ENCODE measurements at places on chromosomes 11 and 22.

- DNase-seq: no peak
Observed at GRCh38 chr22:38725900-38726655, 20.3 kb downstream of the GTPBP1 start.

- DNase-seq: no peak
Observed at GRCh38 chr22:38925571-38926041, 31.8 kb upstream of the APOBEC3A start.

DNA sequence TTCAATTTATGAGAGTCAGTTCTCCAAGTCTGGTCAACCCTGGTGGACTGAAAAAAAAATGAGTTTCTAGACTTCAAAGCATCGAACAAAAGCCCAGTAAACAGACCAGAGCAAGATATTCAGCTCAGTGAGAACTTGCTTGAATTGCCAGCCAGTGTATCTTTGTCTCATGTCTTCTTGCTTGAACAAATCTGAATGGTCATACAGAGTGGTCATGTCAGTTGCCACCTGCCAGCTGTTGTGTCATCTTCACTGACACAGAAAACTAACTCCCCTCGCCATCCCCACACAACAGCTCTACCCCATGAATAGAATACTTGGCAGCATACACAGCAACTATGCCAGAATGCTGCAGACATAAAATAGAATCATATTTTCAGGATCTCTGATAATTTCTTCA, 27.5 kb upstream of the CALCB start:
- DNase-seq: no peak

- DNase-seq: no peak
Observed at GRCh38 chr22:46446799-46447198, 90.6 kb downstream of the CELSR1 start.

GRCh38 chr11:112583261-112583893, 322.7 kb upstream of the PLET1 start:
- DNase-seq: no peak

GRCh38 chr22:21791635-21792625, 56.3 kb upstream of the YPEL1 start:
- no peak for DNase-seq

GRCh38 chr11:103372906-103373305, 263.7 kb downstream of the DYNC2H1 start:
- no peak for DNase-seq

GRCh38 chr22:24585461-24585860, 7.4 kb downstream of the LRRC75B start:
- no peak for DNase-seq

DNA sequence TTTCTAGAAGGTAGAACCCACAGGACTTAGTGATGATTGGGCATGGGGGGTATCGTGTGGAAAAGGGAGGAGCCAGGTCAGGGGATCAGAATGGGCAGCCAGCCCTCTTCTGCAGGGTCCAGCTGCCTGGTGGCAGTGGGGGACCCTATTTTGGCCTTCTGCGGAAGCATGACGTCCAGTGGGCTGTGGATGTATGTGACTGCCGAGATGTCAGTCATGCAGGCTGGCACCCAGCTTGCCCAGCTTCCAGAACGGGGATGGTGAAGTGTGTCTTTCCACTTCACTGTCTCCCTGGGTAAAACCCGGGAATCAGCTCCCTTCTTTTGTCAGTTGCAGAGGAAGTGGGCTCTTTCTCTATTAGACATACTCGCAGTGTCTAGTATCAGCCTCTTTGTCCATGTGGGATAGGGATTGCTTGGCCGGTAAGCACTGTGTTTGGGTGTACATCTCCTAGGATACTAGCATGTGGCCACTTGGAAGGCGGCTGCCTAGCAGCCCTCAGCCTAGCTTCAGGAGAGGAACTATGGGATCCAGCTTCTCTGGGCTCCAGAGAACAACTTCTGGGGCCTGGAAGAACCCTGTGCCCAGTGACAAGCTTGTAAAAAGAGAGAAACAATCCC, 51.4 kb downstream of the GRIK4 start:
- DNase-seq: no peak

GRCh38 chr22:27716074-27716473, 85.5 kb downstream of the MN1 start:
- DNase-seq: no peak

GRCh38 chr11:69816671-69817070, 2.5 kb downstream of the FGF3 start:
- no peak for DNase-seq

GRCh38 chr11:57324154-57324885, 432 bp downstream of the TNKS1BP1 start:
- DNase-seq: no peak

DNA sequence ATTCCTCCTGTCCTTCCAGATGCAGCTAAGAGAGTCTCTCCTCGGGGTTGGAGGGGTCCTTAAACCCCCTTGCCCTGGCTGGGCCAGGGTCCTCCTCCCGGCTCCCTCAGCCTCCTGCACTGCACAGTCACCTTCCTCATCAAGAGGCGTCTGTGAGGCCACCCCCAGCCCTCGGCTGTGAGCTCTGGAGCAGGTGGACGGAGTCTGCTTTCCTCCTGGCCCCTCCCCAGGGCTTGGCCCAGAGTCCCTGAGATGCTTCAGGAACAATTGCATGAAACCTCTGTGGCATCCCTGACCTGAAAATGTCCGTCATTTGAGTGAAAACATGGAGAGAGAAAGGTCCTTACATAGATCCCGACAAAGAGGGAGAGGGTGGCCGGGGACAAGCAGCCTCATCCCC, 6.7 kb upstream of the FGF3 start:
- DNase-seq: no peak

DNA sequence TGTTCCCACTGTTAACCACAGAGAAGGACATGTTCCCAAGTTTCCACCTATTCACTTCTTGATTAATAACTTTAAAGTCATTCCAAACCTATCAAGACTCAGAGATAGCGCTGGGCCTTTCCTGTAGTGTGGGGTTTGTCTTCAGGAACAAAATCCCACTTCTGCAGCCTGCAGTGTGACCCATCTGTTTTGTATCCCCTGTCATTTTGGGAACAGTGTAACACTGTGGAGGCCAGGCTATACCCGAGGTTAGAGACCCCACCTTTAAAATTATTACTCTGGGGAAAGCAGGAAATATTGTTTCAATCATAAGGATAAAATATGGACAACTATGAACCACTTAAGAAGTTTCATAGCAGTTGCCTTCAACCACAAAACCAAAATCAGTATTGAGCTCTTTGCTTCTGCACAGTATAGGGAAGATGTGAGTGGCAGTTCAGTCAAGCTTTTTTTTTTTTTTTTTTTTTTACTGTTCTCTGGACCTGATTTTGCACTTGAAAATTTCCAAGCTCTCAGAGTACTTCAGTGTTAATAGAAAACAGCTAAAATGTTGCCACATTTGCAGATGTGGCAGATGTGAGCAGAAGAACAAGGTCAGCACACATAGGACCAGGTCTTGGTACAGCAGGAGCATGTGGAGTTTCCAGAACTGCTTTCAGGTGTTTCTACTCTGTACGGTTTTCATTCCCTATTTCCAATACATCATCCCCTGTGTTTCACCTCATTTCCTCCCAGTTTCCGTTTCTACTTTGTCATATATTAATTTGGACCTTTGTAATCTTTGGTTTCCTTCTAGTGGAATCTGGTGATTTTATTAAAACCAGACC, 121.5 kb downstream of the MAML2 start:
- no peak for DNase-seq

Measured in HFFc6 (cell line).